Heart right ventricle (tissue), 16 donors: ENCODE measurements at places on chromosomes 16 and 17. TPM values are rescaled to one million over a fixed set of nuclear protein-coding genes. Genes with fewer than 3 reads are reported as not detected.

DPEP2 gene
- 1.5 TPM for polyA plus RNA-seq

MRPL27 gene
- 241 TPM for polyA plus RNA-seq

ZNF75A gene
- 33.9 TPM for polyA plus RNA-seq

TNFRSF12A gene
- polyA plus RNA-seq: 215 TPM

CSH1 gene
- not detected for polyA plus RNA-seq

STXBP4 gene
- polyA plus RNA-seq: 1.0 TPM

ZNF19 gene
- 0.93 TPM for polyA plus RNA-seq

ADGRG3 gene
- polyA plus RNA-seq: 0.22 TPM

ATP1B2 gene
- polyA plus RNA-seq: 6.2 TPM

CRK gene
- polyA plus RNA-seq: 22.2 TPM

PPY gene
- not detected for polyA plus RNA-seq
